Stimulated activated CD8-positive, alpha-beta memory T cell treated with anti-CD3 and anti-CD28 coated beads, Interleukin-15, amount 100 ng/mL, for 48 hours (primary cell): ENCODE measurements at places on chromosomes 1 and 21.

DNA sequence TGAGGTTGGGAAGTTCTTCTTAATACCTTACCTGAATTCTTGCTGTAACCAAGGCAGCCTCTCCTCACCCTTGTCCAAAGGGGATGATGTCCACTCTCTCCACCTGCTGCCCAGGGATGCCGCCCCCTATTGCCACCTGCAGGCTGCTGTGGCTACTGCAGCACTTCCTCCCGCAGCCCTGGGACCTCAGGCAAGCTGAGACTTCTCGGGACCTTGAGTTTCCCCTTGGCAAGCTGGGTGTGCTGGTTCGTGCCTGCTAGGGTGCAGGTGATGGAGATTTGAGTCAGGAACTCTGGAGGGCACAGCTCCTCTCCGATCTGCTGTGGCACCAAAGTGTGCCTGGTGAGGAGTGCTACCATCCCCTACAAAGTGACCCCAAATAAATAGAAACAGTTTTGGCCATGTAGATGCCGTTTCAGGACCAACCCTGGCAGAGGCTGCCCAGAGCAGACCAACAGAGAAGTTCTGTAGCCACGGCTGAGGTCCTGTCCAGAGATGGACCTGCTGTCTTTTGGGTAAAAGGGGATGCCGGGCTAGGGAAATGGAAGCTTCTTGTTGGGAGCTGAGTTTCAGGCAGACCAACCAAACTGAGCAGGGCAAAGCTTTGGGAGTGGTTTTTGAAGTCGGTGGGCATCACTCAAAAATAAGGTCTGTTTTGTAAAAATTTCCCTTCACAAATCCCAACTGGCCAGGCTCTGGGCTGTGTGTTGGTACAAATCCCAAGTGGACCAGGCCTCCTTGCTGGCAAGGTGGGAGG is 31.7 kb downstream of the RUNX3 start:
- no peak for DNase-seq

DNA sequence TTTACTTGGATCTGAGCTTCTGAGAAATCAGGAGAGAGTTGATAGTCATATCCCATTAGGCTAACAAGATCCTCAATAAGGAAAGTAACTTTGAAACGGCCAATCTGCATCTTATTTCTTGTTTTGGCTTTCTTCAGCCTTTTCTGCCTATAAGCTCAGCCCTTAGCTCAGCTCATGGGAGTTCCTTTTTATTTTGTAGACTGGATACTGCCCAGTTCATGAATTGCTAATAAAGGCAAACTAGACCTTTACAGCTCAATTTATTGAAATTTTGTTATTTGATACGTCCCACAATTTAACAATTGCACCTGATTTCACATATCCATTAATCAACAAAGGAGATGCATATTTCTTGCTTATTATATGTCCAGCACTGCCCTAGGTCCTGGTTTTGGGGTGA is 22.7 kb downstream of the NENF start:
- DNase-seq: no peak

DNA sequence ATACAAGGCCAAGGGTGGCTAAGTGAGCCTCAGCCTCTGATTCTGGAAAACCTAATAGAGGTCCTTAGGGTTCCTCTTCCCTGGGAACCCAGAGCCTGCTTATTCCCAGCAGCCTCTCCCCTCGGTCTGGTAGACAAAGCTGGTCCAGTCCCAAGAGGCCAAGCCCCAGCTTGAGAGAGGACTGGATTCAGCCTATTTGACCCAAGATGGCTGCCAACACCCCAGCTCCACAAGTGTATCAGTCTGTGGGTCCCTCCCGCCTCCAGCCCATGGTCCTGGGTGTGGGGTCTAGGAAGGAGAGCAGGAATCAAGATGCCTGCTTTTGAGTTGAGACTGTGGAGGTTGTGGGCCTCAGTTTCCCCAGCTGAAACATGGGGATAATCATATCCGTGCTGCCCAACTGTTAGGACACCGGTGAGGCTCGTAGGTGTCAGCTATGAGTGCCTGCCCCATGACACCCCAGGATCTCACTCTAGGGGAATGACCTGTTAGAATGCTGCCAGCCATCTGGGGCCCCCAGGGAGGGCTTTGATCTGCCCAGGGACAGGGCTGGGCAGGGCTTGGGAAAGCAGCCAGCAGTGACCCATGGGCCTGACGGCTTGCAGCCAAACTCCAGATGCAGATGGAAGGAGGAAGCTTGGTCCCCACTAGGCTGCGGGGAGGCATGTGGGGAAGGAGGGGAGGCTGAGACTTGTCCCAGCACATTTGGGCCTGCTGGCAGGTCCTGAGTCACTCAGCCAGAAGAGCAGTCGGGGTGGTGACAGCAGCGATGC is 45.4 kb downstream of the NUAK2 start:
- no peak for DNase-seq

DNA sequence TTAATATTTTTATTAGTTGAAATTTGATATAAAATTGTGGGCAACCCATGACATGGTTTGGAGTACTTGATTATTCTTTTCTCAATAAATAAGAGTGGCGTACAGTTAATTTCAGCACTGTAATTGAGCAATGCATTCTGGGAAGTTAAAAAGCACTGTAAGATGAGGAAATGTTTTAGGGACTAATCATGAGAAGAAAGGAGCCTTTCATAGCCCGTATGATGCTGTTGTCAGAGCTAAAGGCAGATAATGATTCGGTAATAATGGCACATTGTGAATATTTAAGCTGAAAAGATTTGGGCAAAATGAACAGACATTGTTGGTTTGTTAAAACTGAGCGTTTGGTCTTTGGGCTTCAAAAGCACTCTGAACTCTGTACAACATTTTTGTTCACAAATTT is 139.3 kb downstream of the NFIA start:
- DNase-seq: no peak

- no peak for DNase-seq
Measured at GRCh38 chr1:31159869-31160611, 79.6 kb downstream of the NKAIN1 start.

DNA sequence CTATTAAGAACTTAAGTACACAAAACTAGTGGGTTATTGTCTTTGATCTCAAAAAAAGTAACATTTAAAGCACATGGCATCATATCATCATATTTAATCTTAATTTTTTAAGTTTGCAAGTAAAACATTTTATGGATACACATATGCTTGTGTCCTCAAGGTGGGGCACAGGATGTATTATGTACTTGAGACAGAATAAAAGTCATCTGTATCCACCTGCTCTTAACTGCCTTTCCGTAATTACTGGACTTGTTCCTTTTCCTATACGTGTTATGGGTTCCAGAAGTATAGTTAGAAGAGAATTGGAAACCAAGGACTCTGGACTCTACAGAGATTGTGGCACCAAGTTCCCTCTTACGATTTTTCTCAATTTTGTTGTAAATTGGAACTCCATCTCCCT is 79.4 kb downstream of the FCRL5 start:
- no peak for DNase-seq

GRCh38 chr1:60904099-60904851 is 178.1 kb upstream of the NFIA start:
- DNase-seq: no peak

DNA sequence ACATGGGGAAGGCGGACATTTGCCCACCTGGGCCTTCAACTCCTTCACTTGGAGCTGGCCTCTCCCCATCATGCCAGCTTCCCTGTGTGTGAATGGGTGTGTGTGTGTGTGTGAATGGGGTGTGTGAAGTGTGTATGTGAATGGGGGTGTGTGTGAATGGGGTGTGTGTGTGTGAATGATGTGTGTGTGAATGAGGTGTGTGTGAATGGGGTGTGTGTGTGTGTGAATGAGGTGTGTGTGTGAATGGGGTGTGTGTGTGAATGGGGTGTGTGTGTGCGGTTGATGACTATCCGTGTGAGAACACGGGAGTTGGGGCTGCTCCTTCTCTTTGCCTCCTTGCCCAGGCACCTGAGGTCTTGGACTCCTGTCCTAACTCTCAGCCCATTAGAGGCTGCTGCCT is 9.6 kb downstream of the MFSD2A start:
- no peak for DNase-seq

GRCh38 chr1:22575532-22576149 is 12.4 kb downstream of the EPHA8 start:
- no peak for DNase-seq

GRCh38 chr1:25805863-25806225 is 5.9 kb downstream of the SELENON start:
- DNase-seq: no peak

- no peak for DNase-seq
Measured at GRCh38 chr21:43303275-43304178, 123.4 kb downstream of the SIK1 start.

GRCh38 chr1:12592496-12592895 is 25.5 kb downstream of the DHRS3 start:
- DNase-seq: no peak

DNA sequence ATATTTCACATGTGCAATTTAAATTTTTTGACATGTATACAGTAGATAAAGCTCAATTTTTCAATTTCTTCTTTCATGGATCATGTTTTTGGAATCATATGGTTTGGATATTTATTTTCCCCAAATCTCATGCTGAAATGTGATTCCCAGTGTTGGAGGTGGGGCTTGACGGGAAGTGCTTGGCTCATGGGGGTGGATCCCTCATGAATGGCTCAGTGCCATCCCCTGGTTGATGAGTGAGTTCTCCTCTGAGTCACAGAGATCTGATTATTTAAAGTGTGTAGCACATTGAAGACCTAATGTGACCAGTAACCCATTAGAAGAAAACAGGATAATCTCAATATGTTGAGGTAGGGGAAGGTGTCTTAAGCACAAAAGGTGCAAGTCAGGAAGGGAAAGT is 9.1 kb upstream of the IFI16 start:
- DNase-seq: no peak
